ENCODE measurements at places on chromosomes 5 and 9.
A peak's percentile ranks its signal among the peaks of the same experiment; 100 is the strongest.

DNA sequence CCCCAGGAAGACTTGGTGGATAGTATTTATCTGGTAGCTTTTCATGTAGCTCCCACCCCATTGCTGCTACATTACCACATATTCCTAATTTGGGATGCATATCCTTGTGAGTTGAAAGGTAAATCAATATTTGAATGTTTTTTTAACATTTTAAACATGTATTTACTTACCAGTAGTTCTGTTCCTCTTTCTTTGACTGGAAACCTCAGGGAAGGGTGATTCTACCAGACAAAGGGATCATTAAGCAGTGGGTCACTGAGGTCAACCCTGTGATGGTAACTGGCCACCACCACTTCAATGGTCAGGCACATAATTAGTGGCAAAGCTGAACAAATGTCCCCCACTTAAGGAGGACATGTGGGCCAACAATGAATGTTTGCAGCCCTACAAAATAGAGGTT is 27.2 kb upstream of the KLF9 start:
- DNase-seq, result no peak

GRCh38 chr5:61779743-61780142 is 447.7 kb downstream of the ZSWIM6 start:
- DNase-seq, result no peak

DNA sequence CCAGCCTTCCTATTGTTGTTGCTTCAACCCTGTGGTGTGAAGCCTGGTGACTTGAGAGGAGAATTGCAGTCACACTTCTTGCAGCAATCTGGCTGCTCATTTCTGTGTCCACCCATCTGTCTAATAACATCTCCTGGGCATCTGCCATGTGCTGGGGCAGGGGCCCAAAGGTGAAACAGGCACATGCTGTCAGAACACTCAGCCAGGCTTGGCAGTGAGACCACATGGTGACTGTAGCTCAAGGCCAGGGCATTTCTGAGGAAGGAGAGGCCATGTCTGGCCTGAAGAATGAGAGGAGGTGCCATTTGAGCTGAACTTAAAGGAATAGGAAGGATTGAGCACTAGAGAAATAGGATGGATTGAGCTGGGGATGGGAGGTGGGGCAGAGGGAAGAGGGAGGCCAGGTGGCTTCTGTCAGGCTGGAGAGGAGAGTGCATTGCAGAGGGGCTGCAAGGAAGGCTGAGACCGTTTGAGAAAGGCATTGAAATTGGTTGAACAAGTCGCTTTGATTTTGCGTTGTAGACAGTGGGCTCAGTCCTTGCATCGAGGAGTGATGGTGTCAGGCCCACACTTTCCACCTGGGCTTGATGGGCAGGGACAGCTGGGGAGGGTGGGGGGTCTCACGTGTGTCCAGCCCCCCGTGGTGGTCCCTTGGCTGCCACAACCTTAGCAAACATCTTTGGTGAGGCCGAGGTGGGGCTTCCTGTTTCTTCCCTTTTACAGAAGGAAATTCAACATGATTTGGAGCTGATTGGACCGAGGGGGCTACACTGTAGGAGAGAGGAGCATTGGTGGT is 222.4 kb downstream of the CACNA1B start:
- no peak for DNase-seq

DNA sequence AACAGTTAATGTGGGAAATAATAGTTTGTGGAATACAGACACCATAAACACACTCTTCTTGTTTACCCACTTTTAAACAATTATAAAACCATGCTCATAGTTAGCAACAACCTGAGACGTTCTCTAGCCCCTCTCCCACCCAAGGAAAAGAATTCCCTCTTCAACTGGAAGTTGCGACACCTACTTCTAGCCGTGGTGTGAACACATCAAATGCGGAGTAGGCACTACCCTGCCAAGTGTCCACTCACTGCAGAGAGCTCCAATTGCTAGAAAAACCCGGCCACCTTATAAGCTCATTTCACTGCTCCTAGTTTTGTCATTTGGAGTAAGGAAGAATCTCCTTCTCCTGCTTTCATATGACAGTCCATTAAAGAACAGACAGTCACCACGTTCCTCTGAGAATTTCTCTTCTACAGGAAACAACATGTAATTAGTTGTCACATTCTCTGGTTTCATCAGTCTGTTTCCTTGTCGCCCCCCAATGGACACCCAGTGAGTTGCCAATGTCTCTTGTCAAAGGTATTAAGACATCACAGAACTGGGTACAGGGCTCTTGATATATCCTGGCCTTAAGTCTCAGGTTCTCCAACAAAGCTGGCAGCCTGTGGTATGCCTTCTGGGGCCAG is 47.3 kb downstream of the PRLR start:
- DNase-seq, result no peak

DNA sequence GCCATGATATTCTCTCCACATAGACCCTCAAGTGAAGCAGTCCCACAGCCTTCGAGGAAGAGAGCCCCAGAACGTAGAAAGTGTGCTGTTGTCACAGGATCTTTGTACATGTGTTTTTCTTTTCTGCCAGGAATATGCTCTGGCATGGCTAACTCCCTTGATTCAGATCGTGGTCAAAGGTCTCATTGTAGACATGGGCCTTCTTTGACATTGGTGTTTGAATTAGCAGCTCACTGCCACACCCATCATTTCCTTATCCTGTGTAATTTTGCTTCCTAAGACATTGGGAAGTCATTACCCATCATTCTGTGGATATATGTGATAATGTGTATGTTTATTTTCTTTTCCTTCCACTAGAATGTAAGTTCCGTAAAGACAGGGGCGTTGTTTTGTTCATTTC is 25.5 kb downstream of the MTRR start:
- no peak for DNase-seq

GRCh38 chr9:31574006-31574765 is 810.3 kb upstream of the ACO1 start:
- no peak for DNase-seq

DNA sequence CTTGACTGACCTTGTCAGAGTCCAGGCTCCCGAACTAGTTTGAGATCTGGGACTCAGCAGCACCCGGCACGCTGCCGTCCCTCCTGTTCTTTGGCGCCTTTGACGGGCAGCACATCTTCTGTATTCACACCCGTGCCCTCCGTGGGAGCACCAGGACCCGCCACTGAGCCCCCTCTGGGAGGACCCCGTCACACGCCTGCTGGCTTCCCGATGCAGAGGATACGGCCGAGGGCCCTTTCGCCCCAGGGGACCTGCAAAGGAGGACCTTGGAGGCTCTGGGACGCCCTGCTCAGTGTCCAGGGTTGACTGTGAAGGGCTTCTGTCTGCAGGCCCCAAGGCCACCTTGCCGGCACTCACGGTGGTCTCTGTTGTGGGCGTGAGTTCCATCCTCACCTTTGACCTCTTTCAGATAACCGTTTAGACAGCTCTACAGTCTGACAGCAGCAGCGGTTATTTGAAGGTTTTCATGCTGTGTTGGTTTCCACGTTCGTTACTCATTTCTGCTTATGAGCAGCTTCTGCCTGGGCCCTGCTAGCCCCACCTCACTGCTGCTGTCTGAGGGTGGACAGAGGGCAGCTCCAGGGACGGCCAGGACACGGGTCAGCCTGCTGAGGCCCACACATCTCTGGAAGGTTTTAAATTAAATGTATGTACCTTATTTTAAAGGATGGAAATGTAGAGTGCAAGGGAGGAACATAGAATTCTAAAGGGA is 12.6 kb upstream of the EXOC3 start:
- DNase-seq, result no peak

DNA sequence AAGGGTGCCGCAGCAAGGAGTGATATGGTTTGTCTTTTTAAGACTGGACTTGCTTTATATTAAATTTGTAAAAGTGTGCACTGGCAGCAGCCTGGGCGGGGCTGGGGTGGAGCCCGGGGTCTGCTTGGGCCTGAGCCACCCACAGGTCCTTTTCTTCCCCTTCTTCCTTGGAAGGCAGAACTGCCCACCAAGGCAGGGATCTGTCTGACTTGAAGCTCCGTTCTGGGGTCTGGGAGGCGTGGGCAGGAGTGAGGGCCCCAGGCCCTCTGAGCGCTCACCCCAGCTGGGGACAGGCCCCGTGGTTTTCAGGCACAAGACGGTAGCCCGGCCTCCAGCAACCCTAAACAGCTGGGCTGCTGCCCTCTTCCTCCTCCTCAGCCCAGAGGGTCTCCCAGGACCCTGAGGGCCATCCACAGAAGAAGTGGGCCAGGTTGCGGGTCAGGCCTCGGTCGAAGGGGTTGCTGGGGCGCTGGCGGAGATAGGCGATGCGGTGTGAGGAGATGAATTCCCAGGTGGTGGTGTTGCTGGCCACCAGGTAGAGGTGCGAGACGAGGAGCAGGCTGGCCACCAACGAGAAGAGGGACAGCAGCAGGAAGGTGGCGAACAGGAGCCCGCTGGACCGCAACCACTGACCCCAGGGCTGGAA is 3.0 kb downstream of the ZDHHC12 start:
- DNase-seq, result no peak

DNA sequence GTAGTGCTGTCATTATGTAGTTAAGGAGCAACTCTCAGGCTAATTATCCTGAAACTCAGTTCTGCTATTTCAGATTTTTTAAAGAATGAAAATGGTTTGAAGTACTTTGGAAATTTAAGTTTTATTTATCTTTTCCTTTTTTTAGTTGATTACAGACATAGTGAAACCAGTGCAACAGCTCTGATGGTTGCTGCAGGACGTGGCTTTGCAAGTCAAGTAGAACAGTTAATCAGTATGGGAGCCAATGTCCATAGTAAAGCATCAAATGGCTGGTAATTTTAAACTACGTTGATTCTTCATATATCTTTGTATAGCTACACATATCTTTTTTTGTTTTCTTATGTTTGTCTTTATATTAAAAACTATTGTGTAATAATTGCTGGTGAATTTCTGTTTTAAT is 34.9 kb downstream of the YTHDC2 start:
- DNase-seq, result no peak

DNA sequence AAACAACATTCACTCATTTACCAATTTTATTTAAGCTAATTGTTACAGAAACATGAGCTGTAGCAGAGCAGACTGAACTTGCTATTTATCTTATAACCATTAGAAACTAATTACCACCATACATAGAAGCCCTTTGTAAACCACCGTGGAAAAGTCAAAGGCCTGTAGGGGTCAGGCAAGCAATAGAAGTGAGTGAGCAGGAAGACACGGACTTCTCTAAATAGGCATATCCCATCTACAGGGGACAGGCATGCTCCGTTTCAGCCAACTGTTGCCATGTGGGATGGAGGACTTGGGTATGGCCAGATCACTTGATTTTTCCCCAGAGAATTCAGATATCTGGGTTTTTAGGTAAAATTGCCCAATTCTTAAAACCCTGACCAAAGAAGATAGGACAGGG is 44.8 kb downstream of the PRRC1 start:
- peak; percentile 5 for DNase-seq
